ENCODE measurements at places on chromosomes 4 and X.

- DNase-seq, result no peak
Measured at GRCh38 chr4:51960486-51960885, 59.7 kb downstream of the LRRC66 start.

GRCh38 chr4:116010923-116011322 lies 897.5 kb upstream of the NDST4 start:
- no peak for DNase-seq

- no peak for DNase-seq
Measured at GRCh38 chr4:33013282-33013681, 2293.1 kb downstream of the PCDH7 start.

GRCh38 chrX:121903961-121904360 lies 856.6 kb downstream of the GLUD2 start:
- DNase-seq, result no peak

GRCh38 chr4:33062155-33062806 lies 2342.1 kb downstream of the PCDH7 start:
- DNase-seq, result no peak

- no peak for DNase-seq
Measured at GRCh38 chr4:168421671-168422070, 58.6 kb downstream of the DDX60L start.

DNA sequence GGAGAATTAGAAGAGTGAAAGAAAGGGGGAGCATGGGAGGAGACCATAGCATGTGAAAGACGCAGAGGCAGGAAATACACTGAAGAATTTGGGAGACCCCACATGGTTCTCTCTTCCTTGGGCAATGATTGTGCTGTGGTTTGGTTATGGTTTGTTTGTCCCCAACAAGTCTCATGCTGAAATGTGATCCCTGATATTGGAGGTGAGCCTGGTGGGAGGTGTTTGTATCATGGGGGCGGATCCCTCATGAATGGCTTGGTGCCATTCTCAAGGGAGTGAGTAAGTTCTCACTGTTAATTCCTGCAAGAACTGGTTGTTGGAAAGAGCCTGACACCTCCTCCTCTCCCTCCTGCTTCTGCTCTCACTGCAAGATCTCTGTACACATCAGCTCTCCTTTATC lies 78.6 kb upstream of the RAI2 start:
- no peak for DNase-seq

GRCh38 chrX:42119076-42119475 lies 195.7 kb upstream of the CASK start:
- DNase-seq, result peak; percentile 21

- DNase-seq, result peak; percentile 85
Measured at GRCh38 chrX:47361538-47362511, 8.6 kb upstream of the ZNF157 start.

DNA sequence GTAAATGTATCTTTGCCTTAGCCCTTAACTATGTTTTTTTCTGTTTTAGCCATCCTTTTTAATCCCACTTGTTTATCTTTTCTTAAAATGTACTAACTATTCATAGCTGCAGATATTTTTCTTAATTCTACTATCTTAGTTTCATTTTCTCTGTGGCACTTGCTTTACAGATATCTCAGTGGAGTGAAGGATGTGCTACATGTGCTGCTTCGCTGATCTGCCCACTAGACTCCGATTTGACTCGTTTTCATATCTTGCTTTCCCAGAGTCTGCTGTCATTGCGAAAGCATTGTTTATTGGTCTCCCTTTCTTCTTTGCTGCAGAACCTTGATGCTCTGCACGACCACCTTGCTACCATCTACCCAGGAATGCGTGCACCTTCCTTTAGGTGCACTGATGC lies 30.6 kb downstream of the GUCY1B1 start:
- DNase-seq, result no peak

- no peak for DNase-seq
Measured at GRCh38 chrX:24528605-24529004, 63.5 kb downstream of the PDK3 start.

DNA sequence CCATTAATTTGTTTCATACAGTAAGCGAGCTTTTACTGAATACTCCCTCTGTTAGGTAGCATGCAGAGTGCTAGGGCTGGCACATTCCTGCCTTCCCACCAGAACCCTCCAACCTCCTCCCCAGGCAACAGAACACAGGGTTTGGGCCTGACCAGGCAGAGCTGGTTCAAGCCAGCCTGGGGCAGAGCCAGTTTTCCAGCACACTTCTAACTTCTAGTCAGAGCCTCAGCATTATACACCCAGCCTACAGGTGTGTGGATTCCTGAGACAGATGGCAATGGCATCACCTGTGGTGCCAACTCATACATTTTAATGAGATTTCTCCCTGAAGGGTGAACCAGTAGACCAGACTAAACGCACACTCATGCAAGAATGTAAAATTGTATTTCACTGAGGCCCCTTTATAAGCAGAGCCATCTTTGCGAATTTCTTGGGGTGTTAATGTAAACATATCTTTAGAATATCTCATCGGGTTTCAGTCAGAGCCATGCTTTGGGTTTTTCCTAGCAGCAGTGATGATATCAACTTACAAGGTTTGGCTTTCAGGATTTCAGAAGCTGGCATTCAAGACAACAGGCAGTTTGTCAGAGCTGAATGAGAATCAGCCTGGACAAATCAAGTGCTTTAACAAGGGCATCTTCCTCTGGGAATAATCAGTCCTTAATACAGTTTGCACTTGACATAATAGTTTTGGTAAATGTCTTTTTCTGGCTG lies 92.0 kb downstream of the GATB start:
- DNase-seq, result no peak

DNA sequence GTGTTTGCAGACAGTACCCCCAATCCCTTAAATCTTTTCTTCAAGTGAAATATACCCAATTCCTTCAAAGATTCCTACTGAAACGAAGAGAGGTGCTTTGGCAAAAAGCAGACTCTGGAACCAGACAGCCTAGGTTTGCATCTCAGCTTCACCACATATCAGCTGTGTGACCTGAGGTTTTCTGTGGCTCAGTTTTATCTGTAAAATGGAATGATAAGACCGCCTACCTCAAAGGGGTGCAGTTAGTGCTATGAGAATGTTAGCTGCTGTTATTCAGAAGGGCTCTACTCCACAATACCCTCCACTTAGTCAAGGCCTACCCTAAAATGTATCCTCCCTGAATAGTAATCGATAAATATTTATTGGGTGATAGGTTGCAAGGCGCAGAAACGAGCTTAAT lies 664 bp downstream of the PIR start:
- DNase-seq, result no peak

DNA sequence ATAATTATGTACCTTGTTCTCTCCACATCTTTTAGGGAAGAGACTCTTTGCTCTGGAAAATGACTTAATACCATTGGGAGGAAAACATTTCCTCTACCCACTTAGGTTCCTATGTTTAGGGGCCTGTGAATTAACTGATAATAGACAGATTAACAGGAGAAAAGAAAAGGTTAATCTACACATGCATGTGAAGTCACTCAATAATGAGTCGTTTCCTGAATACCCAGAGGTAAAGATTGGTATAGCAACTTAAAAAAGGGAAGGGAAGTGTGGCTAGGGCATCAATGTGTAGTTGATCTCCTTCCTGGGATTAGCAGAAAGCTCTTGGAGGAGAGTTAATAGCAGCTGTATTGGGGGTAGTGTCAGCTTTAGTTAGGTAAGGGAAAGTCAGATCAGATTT lies 419.5 kb upstream of the ATOH1 start:
- DNase-seq, result no peak

All from NCI-H1436 treated with DMSO at 0.1 percent for 48 hours (cell line).